T47D (cell line): ENCODE measurements at places on chromosomes 7 and 10.
A peak's percentile ranks its signal among the peaks of the same experiment; 100 is the strongest.

GRCh38 chr7:152395112-152395511 is 40.7 kb downstream of the KMT2C start:
- DNase-seq = no peak

GRCh38 chr10:117424883-117425649 is 49.8 kb upstream of the PDZD8 start:
- DNase-seq = no peak

- no peak for DNase-seq
Observed at GRCh38 chr7:124497176-124497575, 268.4 kb downstream of the GPR37 start.

- DNase-seq = no peak
Observed at GRCh38 chr10:127200646-127201045, 4.3 kb upstream of the INSYN2A start.

DNA sequence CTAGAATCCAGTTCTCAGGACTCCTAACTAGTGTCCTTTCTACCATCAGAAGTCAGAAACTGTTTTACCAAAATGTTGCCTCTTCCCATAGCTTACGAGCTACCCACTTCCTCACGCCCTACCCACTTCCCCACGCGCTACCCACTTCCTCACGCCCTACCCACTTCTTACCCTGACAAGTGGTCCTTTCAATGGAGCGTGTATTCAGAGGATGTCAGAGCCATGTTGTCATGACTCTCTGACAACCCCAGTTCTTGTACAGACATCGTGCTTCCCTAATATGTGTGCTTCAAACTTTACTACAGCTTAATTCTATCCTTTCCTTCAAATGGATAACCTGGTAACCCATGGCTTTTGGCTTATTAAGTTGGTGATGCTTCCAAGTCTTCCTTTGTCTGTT is 84.8 kb upstream of the PHF14 start:
- DNase-seq = no peak

GRCh38 chr7:94250987-94251386 is 143.7 kb upstream of the COL1A2 start:
- DNase-seq = peak; percentile 25

GRCh38 chr7:134359787-134360432 is 43.2 kb upstream of the SLC35B4 start:
- no peak for DNase-seq

DNA sequence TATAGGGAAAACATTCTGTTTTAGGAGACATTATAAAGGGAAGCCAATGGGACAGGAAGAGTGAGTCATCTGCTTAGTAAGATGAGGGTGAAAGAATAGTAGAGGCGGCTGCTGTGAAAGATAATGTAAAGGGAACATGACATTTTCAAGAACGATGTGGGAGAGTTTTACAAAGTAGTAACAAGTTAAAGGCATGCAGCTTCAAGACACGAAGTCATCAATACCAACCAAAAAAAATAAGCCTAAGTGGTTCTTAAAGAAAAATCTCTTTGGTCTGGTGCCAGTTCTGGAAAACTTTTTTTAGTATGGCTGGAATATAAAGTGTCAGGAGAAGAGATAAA is 6.1 kb downstream of the GSTO1 start:
- DNase-seq = no peak

GRCh38 chr7:71095266-71095860 is 36.6 kb upstream of the GALNT17 start:
- DNase-seq = no peak

DNA sequence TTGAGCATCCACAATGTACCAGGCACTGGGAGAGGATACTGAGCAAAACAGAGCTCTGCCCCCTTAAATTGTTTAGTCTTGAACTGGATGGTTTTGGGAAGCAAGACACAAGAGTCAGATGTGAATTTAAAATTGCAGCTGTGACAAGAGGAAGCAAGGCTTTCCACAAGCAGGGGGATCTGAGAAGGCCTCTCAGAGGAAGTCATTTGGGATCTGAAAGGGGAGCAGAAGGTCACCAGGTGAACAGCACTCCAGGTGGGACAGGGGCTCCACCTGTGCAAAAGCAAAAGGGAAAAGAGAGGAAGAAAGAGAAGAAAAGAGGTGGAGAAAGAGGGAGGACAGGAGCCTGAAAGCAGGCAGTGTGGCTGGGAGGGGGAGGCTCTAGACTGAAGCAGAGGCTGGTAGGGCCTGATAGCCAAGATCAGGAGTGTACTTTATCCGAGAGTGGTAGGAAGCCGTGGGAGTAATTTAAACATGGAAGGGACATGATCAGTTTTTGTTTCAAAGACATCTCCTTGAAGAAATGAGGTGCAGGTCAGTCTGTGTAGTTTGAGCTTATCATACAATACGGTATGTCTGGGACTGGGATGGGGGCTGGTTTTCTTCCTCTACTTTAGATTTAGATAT is 76.1 kb upstream of the DUSP5 start:
- DNase-seq = no peak

DNA sequence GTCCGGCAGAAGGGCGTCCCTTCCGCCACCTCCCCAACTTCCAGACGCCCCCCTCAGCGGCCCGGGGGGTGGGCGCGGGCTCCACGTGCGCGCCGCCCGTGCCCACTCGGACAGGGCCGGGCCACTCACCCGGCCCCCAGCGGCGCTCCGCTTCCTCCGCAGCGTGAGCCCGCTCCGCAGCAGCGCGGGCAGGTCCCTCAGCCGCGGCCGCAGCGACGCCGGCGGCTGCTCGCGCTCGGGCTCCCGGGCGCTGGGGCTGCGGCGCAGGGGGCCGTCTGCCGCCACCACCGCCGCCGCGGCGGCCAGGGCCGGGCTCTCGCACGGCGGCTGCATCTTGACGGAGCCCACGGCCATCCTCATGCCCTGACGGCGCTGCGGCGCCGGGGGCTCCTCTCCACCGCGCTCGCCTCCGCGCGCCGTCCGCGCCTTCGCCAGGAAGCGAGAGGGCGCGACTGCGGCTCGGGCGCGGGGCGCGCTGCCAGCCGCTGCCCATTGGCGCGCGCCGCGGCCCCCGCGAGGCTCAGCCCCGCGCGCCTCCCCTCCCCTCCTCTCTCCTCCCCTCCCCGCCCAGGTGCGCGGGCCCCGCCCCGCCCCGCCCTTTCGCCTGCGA is at the start of gene RAPGEF5:
Gene RAPGEF5 (minus strand): TSS at position 454 of the 610 bp plus-strand sequence. CDS start 94 bp downstream, at position 360.
- DNase-seq = peak; percentile 83

GRCh38 chr10:66823301-66823700 is 102.5 kb upstream of the LRRTM3 start:
- no peak for DNase-seq

- peak; percentile 55 for DNase-seq
Observed at GRCh38 chr7:85630904-85631600, 444.2 kb upstream of the SEMA3D start.

- DNase-seq = no peak
Observed at GRCh38 chr7:148807436-148807835, 76.7 kb downstream of the EZH2 start.

- no peak for DNase-seq
Observed at GRCh38 chr10:48487244-48487643, 117.6 kb downstream of the ARHGAP22 start.

DNA sequence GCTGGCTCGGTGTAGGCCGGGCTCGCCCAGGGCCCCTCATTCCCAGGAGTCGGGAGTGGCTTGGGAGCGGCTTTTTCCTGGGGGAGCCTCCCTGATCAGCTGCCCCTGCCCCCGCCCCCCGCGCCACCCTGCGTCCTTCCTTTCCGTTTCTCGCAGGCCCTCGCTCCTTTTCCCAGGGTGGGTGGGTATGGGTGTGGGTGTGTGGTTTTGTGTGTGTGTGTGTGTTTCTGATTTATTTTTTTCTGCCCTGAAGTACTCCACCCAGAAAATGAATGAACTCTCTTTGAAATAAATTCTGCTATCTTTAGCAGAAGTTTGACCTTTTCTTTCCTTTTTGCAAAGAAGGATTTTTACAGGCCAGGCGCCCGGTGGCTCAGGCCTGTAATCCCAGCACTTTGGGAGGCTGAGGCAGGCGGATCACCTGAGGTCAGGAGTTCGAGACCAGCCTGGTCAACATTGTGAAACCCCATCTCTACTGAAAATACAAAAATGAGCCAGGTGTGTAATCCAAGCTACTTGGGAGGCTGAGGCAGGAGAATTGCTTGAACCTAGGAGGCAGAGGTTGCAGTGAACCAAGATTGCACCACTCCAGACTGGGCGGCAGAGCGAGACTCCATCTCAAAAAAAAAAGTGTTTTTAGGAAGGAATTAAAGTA is 30.0 kb upstream of the AP5Z1 start:
- DNase-seq = no peak

DNA sequence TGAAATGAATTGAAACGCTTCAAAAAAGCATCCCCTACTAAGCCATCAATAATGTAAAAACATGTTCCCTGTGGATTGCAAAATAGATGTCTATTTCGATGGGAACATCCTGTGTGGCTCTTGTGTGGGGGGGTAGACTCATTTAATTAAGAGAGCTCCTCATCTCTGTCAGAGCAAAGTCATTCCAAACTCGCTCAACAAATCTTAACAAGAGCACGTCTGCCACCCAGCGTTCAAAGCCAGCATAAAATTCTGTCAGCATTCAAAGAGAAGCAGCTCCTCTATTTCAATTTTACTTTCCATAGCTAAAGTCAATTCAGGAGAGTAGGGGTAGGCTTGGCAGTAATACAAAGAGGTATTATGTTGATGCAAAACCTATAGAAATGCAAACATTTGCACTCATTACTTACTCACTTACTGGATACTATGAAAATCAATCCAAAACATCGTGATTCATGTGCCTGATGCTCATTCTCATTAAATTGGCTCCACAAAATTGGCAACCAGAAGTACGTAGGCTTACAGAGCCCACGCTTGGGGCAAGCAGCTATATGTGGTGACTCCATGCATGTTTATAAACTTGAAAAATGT is 114.9 kb downstream of the IPMK start:
- peak; percentile 28 for DNase-seq

DNA sequence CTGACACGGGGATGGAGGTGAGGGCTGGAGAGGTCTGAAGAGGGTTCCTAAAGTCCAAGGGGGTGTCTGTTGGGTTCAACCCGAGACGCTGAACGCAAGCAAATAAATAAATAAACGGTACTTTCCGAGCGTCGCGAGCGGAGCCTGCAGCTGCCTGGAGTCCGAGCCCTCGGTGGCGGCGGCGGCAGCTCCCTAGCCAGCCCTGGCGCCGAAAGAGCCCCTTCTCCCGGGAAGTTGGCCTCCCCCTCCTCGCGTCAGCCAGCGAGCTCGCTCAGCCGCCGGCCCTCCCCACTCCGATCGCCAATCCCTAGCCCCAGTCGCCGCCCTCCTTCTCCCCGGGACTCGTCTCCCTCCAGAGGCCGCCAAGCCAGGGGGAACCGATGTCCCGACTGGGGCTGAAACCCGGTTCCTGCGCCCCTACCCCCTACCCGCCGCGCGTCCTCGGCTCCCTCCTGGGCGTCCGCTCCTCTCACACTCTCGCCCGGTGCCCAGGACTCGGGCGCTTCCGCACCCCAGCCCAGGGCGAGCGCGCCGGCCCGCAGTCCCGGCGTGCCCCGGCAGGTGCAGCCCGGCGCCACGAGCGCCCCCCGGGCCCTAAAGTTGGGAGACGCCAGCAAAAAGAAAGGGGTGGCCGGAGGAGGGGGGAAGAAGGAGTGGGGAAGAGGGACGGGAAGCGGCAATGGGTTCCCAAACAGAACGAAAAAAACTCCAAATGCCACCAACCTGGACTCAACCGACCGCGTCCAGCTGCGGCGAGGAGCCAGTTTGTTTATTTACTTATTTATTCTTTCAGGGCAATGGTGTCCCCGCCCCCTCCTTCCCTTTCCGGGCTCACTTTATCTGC is at the start of gene GFRA1:
Gene GFRA1 (minus strand): TSS at position 767 of the 844 bp plus-strand sequence. CDS start 1,177 bp downstream, outside the sequence.
- peak; percentile 54 for DNase-seq

DNA sequence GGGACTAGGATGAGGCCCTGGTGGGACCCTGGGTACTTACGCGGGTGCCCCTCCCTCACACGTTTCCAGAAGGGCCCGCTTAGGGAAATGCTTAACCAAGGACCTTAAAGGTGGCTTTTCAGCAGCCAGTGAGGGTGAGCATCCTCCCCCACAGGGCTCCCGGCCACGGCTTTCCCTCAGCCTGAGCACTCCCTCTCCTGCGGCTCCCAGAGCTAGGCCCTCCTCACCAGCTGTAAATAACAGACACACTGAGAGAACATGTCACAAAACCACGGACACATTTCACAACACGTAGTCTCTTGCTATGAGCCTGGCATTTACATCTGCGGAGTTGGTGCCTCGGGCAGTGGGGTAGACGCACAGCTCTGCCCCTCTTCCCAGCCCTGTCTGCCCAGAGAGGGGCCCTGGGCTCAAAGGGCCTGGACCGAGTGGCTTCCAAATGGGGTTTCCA is 25.2 kb downstream of the GRID1 start:
- DNase-seq = no peak

GRCh38 chr7:532379-533143 is 12.9 kb upstream of the PDGFA start:
- no peak for DNase-seq

- DNase-seq = no peak
Observed at GRCh38 chr7:112023786-112024185, 182.4 kb downstream of the DOCK4 start.

- DNase-seq = no peak
Observed at GRCh38 chr10:31952066-31952465, 23.4 kb upstream of the ARHGAP12 start.

- no peak for DNase-seq
Observed at GRCh38 chr7:64555046-64555445, 7.8 kb downstream of the ZNF680 start.

- DNase-seq = no peak
Observed at GRCh38 chr7:123727071-123727837, 21.5 kb downstream of the WASL start.

DNA sequence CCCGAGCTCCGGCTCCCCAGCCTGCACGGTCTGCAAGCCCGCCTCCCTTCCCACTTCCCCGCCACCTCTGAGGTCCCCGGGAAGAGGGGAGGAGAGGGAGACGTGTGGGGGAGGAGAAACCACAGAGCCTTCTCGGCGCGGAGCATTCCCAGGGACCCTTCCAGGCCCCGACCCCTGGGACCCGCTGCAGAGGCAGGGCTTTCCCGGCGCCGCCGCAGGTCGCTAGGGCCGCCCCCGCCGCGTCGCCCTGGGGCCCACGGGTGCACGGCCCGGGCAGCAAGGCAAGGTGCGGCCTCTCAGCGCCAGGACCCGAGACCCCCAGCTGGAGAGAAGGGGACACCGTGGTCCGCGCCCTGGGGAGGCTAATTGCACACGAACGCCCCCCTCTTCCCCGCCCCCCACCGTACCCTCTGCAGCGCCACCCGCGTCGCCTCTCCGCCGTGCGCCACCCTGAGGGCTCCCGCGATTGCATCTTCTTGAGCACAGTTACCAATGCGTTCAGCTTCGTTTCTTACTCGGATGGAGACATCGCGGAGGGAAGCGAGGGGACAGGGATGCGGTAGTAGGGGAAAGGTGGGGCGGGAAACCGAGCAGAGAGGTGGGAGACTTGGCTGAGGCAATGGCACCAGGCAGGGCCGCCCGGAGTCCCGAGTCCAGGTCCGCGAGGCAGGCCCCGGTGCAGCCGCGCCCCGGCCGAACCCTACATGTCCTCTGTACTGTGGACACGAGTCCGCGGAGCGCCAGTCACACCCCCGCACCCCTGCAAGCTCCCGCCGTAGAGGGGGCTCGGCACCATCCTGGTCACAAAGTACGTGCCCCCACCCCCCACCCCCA is 28.9 kb downstream of the SKIDA1 start:
- no peak for DNase-seq

- no peak for DNase-seq
Observed at GRCh38 chr10:116526219-116526618, 19.5 kb upstream of the PNLIP start.
